ENCODE measurements at places on chromosomes 3 and 15.

DNA sequence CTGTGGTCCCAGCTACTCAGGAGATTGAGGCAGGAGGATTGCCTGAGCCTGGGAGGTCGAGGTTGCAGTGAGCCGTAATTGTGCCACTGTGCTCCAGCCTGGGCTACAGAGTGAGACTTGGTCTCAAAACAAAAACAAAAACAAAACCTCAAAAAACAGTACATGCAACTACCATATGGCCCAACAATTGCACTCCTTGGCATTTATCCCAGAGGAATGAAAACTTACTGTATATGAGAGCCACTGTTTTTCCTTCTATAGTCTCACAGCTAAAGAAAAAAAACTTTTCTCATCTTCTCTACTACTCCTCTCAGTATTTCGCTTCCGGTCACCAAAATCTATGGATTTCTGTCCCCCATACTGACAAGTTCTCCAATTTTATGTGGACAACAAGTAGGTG lies 84.3 kb downstream of the FLNB start:
- peak; percentile 51 for DNase-seq

- DNase-seq, result no peak
Measured at GRCh38 chr3:161644891-161645635, 148.5 kb downstream of the OTOL1 start.

DNA sequence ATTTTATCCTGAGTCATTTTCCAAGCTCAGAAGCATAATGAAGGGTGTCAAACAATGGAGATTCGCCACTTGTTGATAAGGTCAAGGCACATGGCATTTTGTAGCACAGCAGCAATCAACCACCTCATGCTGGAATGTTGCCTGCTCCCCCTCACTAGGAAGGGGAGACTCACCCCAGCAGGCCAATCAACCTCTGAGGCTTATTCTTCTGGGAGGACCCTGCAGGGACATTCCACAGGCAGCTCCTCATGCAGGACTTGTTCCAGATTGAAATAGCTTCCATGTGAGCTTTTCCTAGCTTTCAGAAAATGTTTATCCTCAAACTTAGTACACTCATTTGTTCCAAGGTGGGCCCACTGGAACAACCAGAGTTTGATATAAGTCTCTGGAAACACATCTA lies 77.6 kb downstream of the SSR3 start:
- DNase-seq, result peak; percentile 50

- peak; percentile 80 for DNase-seq
Measured at GRCh38 chr15:58742022-58742813, 7.3 kb downstream of the ADAM10 start.

- no peak for DNase-seq
Measured at GRCh38 chr3:97975466-97975865, 3.2 kb upstream of the RIOX2 start.

DNA sequence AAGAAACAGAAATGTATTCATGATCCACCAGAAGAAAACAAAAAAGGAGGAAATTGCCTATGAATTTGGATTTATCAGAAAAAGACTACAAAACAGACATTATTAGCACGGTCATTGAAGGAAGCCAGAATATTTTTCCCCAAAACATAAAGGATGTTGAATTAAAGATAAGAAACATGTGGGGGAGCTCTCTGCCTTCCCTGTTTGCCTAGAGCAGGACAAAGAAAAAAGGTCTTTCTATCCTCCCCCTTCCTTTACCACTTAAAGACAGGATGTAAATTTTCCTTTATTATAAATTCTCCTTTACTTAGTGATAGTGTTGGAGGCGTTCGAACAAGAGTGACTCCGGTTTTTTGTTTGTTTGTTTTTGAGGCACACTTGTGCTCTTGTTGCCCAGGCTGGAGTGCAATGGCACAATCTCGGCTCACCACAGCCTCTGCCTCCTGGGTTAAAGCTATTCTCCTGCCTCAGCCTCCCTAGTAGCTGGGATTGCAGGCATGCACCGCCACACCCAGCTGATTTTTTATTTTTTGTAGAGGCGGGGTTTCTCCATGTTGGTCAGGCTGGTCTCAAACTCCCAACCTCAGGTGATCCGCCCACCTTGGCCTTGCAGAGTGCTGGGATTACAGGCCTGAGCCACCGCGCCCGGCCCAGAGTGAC lies 14.9 kb upstream of the RPN1 start:
- peak; percentile 32 for DNase-seq

DNA sequence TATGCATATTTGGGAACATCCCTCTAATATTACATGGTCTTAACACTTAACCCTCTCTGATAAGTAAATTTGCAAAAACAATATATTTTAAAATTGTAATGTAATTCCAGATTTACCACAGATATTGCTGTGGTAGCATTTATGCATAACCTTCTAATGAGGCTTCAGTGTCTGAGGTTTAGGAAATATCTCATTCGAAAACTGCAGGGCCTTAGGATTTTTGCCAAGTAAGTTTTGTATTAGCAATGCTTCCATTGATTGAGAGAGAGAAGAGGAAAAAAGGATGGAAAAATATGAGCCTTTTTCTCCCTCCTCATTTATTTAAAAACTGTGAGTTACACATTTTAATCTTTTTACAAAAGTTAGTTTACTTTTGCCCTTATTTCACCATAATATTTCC lies 294.6 kb downstream of the EPHA3 start:
- DNase-seq, result no peak

GRCh38 chr3:67875338-67875737 lies 220.9 kb upstream of the SUCLG2 start:
- DNase-seq, result no peak

DNA sequence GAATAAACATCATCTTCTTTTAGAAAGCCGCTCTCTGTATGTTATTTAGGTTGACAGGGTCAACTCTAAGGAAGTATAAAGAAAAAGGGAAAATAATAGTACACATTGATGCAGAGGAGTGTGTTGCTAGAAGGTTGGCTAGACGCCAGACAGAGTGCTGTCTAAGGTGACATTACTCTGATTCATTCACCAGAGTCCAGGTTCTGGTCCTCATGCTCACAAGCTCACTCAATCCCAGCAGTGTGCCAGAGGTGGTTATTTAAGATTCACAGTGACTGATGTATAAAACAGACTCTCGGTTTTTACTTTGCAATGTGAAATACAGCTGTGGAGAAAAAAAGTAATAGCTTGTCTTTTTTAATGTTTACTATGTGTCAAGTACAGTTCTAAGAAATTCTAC lies 1.7 kb downstream of the CFAP44 start:
- DNase-seq, result peak; percentile 12

GRCh38 chr15:95503107-95503506 lies 827.4 kb upstream of the NR2F2 start:
- no peak for DNase-seq

DNA sequence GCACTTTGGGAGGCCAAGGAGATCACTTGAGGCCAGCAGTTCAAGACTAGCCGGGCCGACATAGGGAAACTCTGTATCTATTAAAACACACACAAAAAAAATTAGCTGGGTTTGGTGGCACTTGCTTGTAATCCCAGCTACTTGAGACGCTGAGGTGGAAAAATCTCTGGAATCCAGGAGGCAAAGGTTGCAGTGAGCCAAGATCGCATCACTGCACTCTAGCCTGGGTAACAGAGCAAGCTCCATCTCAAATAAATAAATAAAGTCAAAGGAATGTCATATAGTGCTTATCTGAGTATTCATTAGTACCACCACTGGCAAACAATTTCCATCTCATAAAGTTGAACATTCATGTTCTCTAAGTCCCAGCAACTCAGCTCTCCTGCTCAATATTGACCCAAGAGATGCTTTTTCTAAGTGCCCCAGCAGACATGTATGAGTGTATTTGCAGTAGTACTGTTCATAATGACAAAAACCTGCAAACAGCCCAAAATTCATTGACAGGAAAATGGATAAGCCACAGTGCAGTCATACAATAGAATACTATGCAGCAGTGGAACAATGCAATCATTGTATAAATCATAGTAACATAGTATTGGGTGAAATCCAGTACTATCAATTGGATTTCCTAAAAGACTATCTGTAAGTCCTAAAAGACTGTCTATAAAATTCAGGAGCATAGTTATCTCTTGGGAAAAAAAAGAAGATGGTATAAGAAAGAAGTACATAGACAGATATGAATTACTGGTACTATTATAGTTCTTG lies 751.5 kb upstream of the LMCD1 start:
- DNase-seq, result no peak

DNA sequence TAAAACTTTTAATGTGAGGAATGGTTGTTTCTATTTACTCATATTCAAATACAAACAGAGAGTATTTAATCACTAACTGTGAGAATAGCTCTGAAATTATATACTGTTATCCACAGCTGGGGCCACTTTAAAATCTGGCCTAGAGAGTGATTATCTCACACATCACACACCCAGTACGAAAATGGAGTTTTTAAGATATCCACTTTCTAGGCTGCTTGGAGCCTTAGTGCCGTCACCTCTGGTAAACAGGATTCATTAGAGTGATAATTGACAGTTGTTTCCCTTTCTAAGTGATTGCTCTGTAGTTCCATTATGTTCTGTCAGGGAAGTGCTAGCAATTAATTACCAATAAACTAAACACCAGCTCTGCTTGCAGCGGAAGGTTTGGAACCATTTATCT lies 942.4 kb downstream of the FHIT start:
- DNase-seq, result no peak

DNA sequence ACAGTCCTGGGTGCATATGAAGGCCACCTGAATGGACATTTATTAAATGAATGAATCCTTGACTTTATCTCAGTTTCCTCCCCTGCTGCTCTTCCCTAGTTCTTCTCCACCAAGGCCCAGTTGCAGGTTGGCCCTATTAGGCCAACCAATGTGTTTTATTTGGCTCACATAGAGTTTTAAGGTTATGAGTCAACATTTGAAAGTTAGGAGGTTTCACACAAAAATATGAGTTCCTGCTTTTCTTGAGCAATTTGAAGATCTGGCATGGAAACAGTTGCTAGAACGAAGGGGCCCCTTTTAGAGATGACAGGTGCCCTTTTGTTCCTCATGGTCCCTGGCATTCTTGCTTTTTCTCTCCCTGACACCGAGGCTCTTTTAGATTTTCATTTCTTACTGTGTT lies 83.0 kb upstream of the PDZRN3 start:
- peak; percentile 70 for DNase-seq

GRCh38 chr15:84937144-84937543 lies 44.5 kb upstream of the PDE8A start:
- DNase-seq, result no peak

GRCh38 chr3:141735176-141735575 lies 2.9 kb upstream of the RNF7 start:
- no peak for DNase-seq

DNA sequence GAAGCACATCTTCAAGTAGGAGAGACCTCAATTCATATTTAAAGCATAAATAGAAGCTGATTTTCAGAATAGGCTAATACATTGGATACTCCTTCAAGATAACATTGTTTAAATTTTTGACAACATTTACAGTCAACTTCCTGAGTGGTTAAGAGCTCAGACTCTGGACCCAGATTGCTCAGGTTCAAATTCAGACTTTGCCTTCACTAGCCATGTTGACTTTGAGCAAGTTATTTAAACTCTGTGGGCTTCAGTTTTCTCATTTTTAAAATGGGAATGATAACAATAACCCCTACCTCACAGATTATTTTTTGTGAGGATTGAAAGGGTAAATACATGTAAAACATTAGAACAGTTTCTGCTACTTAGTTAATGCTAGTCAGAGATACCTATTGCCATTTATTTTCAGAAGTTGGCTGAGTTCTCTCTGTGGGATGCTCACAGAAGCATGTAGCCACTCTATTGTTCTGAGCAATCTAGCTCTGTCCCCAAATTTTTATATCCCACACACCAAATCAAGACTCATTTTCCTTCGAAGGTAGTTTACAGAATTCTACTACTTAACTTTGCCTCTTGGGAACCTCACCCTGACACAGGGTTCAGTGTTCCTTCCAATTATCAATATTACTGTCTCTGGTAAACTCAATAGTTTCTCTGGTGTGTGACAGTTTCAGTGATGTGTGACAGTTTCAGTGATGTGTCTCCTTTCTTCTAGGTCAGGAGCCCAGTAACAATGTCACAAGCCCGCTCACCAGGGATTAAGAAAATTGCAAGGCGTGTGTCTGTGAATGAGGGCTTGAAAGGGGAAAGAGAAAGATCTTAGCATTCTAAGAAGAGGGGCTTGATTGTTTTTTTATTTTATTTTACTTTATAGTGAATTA lies 79.4 kb upstream of the OSTN start:
- DNase-seq, result no peak

GRCh38 chr3:59189526-59189925 lies 139.7 kb upstream of the CFAP20DC start:
- DNase-seq, result no peak

DNA sequence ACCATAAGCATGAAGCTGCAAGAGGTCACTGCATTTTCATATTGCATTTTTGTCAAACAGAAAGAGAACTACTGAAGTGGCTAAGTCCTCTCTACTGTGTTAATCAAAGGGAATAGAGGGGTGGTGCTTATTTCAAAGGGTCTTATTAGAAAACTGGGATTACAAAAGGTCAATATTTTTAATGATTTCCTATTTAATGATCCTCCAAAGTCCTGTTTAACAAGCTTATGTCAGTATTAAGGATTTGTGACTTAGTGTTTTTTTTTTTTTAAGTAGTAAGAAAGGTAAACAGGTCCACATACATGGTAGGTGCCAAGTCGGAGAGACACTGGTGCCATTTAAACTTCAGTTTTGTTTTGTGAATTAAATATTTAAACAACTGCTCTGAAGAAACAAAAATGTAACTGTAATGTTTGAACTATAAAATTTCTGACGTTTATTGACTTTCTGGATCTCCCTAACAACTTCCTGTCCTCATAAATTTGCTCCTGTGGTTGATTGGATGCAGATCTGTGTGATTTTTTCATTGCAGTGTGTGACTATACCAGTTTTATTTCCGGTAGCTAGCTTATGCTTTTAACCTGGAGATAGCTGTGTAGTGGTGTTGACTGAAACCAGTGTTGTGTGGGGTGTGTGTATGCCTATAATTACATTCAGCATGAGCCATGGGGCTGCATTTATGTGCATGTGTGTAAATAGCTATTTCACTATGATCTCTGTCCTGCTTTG lies 8.6 kb upstream of the CACNA1D start:
- DNase-seq, result no peak

DNA sequence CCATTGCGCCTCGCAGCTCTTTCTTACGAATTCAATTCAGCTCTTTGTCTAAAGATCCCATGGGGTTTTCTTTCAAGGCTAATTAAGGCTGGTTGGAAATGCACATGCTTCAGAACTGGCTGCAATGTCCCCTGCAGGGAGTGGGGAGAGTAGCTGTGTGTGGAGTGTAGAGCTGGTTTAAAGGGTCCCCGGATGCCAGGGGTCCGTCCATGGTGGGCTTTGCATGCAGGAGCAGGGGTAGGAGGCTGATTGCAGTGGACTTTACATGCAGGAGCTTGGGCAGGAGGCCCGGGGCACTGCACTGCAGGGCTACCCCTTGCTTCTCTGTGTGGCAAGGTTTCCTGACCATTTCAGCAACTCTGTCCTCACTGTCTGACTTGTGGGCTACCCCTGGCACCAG lies 261.6 kb upstream of the LYSMD4 start:
- no peak for DNase-seq

GRCh38 chr3:144556392-144556791 lies 584.8 kb downstream of the DIPK2A start:
- DNase-seq, result peak; percentile 18

DNA sequence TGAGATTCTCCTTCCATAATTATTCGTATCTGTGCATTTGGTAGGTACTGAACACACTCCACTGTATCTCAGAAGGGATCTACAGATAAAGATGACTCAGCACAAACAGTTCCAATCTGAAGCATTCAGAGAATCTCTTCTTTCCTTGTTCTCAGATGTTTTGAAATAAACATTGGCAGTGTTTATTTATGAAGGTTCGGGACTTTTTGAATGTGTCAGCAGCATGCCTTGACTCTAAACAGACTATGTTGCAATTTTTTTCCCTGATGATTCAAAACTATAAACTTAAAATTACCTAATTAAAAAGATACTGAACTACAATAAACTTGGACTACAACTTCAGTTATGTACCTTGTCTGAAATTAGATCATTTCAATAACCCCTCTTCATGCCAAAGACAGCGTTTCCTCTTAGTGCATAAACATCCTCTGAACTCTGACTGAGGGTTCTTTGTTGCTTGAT lies 612.9 kb upstream of the TBL1XR1 start:
- DNase-seq, result peak; percentile 95
